ENCODE measurements at places on chromosomes 3 and 15. TPM values are rescaled to one million over a fixed set of nuclear protein-coding genes. Genes with fewer than 3 reads are reported as not detected.

Gene KBTBD8
- 2.9 TPM for total RNA-seq

GRCh38 chr3:100454677-100455076 is 37.7 kb upstream of the TMEM45A start:
- DNase-seq, result no peak

- DNase-seq, result no peak
Observed at GRCh38 chr15:100592898-100593297, 9.1 kb downstream of the LINS1 start.

Gene MYO5C
- 16.3 TPM for total RNA-seq

Gene CCR3
- not detected for total RNA-seq

Gene PLCB2
- total RNA-seq, result 43.4 TPM

DNA sequence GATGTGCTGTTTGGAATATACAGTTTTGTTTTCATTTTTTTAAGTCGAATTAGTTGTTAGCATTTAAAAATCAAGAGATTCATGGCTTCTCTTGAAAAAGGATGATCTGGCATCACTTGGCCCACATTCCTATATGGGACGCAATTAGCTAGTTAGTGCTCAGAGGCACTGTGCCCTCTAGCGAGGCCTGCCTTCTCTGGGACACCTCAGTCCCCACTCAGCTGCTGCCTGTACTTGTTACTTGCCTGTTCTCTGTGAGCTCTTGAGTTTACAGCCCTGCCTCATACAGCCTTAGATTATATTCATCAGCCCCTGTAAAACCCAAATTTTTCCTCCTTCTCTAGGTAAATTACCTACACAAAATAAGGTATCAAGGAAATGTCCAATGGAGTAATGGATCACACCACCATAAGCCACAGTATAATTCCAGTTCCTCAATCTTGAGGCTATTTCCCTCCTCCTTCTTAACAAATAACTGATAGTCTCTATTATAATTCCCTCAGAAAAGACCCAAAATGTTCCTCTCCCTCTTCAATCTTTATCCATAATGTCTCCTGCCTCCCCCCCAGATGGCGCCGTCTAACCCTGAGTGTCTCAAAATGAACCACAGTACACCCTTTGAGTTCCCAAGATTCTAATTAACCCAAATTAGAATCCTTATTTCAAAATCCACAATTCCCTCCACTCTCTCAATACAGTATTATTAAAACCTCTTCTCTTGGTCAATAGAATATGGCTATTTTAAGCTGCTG is 2.7 kb downstream of the ZMAT3 start:
- no peak for DNase-seq

GRCh38 chr3:45529697-45530096 is 64.9 kb upstream of the LIMD1 start:
- no peak for DNase-seq

- DNase-seq, result no peak
Observed at GRCh38 chr15:48470096-48470495, 138.9 kb downstream of the DUT start.

DNA sequence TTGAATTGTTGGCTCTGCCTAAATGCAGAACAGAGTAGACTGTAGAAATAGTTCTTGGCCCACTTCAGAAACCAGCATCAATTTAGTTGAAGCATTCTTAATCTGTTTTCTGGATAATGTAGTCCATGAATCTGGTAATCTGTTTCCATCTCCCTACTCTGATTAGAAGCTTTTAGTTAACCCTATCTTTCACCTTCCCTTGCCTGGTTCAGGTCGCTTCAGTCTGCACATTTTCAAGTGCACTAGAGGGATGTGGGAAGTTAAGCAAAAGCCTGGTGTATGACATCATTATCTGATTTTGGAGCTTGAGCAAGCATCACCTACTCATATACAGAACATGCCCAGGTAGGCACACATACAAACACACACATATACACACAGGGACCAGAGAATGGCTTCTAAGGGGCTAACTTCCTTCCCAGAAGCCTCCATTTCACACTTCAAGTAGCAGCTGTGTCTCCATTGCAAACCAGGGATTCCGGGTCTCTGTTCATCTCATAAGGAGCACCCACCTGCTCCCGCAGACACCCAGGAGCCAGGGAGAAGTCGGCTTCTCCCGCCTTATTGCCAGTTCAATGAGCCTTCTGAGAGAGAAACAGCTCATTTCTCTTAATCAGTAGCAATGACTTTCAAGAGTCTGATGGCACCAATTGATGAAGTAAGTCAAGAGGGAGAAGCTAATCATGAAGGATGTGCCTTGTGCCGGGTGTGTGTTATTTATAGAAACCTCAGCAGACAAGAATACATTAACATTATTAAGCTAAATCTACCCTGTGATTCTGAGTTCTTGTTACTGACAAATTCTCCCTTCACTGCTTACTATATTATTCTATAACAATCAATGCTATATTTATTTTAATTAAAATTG is 347.9 kb upstream of the STAC start:
- DNase-seq, result no peak

- no peak for DNase-seq
Observed at GRCh38 chr3:124923833-124924232, 10.7 kb downstream of the MUC13 start.

Gene CCDC80
- 143 TPM for total RNA-seq

GRCh38 chr3:194245474-194245873 is 105.7 kb downstream of the CPN2 start:
- DNase-seq, result no peak

Gene ACVR2B
- total RNA-seq, result 13.1 TPM

- no peak for DNase-seq
Observed at GRCh38 chr15:69557020-69557706, 104.5 kb downstream of the RPLP1 start.

DNA sequence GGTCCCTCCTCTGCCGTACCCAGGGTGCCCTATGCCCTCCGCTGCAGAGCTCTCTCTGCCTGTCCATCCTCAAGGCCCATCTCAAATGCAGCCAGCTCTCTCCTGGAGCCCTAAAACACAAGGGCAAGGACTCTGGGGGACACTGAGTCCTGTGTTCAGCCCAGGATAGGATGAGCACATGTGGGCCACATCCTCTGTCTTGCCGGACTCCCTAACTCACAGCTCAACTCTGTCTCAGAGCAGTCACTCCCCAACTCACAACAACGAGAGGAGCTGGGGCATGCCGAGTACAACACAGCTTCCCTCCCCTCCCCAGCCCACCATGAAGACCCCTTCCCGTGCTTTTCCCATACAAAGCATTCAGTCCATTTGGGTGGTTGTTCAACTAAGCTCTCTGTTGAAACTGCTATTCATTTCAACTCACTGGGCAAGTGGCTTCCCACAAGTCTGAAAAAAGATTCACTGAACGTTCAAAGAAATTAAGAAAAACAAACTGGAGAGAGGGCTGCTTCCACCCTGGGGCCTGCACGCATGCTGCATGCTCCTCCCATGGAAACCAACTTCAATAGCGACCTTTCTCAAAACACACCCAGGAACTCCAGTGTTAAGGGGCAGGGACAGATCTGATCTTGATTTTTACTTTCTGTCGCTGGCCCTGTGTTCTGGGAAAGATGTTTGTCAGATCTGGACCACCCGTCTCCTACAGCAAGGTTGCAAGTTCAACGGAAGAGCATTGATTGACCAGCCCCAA is 124.3 kb upstream of the IGF1R start:
- no peak for DNase-seq

Gene CHD2
- 167 TPM for total RNA-seq

DNA sequence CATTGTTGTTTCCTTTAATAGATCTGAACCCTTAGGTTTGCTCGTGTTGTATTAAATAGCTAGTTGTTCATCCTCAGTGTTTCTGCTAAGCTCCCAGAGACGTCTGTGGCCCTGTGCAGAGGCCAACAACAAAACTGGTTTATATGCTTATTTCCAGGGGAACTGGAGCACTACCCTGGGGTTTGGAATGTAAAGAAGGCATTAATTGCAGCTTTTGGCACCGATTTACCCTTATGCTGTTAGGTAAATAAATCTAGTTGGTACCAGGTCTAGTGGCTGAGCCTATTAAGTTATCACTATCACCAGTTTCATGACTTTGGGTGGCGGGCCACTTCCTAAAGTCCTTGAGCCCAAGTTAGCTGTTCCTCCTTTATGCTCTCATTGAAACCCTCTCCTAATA is 12.0 kb downstream of the VPS8 start:
- DNase-seq, result no peak

DNA sequence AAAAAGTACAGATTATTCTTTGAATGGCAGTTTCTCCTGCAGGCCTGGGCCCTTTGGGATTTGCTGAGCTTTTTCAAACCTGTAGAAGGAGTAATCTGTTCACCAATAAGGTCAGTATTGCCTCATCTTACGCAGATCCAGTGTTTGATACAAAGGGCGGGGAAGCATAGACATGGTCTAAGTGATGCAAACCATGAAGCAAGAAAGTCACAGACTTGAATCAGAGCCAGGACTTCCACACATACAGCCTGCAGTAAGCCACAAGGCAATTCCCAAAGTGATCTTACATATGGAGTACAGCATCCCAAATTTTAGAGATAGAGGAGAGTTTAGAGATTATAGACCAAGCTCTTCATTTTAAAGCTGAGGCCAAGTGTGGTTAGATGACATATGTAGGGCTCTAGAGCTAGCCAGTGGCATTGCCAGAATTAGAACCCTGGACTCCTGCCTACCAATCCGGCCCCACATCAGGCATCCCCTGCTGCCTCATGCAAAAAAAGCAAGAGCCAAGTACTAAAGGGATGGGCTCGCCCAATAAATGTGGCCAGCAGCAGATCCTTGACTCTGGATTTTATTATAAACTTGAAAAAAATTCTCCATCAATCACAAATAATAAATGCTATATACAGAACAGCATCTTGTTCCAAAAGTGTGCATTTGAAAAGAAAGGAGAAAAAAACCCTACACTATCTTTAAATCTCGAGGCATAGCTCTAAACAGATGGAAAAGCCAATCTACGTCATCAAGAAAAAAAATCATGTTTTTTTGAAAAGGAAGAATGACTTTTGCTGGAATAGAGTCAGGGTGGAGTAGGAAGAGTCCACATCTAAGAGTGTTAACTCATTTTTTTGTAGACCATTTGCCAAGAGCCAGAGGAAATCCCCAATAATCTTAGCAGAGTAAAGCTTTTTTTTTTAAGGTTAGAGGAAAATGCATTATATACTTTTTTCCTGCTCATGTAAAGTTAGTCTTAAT is 24.0 kb downstream of the ABI3BP start:
- DNase-seq, result no peak

- DNase-seq, result no peak
Observed at GRCh38 chr15:45796433-45796832, 161.6 kb downstream of the SQOR start.

Gene P2RY13
- total RNA-seq, result 3.7 TPM

DNA sequence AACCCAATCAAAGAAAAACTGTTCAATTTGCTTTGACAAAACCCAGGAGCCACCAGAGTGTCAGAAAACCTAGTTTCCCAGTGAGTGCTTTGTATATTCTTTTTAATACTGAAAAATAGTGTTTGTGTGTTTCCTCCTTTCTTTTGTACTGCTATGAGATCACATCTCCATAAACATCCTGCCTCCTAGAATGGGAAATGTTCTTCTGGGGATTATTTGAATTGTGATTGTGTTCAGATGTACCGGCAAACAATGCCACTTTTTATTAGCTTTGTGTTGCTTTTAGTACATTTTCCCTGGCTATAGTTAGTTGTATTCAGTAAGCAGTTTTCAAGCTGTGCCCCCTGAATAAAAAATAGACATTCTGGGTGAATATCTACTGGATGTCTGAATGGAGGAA is 148.0 kb upstream of the NR2E3 start:
- no peak for DNase-seq

DNA sequence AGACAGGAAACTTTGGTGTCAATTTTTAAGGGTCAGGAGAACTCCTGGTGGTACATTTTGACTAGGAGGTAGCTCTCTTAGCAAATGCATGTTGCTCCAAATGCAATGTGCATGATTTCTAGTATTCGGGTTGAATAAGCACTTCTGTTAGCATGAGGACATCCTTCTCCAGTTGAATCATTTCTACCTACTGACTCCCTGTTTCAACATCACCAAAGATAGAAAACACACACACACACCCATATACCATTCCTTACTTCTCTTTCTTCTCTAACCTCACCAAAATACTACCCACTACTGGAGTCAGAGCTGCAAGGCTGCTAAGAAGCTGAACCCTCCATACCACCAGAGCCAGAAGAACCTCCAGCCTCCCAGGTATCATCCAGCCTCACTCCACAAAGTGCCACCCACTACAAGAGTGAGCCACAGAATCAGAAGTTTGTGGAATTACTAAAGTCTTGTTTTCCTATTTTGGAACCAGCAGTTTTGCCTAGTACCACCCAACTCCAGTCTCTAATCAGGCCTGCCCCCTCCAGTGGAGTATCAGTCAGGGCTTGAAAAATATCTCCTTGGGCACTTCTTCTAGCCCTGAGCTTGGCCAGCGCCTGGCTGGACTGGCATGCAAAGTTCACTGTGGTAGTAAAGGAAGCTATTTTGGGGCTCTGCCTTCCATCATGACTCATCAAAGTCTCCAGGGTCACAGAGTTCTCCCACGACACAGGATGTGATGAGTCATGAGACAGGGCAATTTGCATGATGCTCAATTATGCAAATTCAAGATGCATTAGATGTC is 110.3 kb downstream of the CYP19A1 start:
- no peak for DNase-seq

Gene PCOLCE2
- 22.6 TPM for total RNA-seq

Gene INSYN1
- total RNA-seq, result 7.8 TPM

- no peak for DNase-seq
Observed at GRCh38 chr3:187291512-187292132, at the start of gene MASP1. MASP1 (minus strand) TSS chr3:187291737; CDS start chr3:187291632, 105 bp downstream.

DNA sequence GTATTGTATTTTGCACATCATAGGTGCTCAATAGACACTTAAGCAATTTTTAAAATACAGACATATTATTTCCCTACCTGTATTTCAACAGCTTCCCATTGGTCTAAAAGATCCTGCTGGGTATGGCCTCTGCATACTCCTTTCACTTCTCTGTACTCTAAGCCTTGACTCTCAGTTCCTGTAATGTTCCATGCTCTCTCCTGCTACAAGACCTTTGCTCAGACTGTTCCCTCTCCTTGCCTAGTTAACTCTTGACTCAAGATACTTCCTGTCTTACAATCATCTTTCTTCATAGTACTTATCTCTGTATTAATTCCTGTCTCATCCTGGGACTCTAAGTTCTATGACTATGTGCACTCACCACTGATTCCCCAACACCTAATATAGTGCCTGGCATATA is 1.7 kb downstream of the SCN11A start:
- DNase-seq, result no peak

Gene HCN4
- total RNA-seq, result not detected

DNA sequence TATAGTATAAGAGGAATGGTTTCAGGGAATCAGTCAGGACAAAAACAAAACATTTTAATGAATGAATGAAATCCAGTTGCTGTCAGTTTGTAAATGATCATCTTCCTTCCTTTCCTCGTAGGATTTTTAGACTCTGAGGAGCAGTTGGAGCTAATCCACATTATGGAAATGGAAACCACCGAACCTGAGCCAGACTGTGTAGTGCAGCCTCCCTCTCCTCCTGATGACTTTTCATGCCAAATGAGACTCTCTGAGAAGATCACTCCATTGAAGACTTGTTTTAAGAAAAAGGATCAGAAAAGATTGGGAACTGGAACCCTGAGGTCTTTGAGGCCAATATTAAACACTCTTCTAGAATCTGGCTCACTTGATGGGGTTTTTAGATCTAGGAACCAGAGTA is 3.1 kb downstream of the TIPARP start:
- no peak for DNase-seq

Measured in sciatic nerve (tissue), 2 donors.